ENCODE measurements at places on chromosomes 2 and 18. TPM values are rescaled to one million over a fixed set of nuclear protein-coding genes. Genes with fewer than 3 reads are reported as not detected.

Gene VSNL1
- not detected for total RNA-seq

Gene MAP3K19
- total RNA-seq: not detected

Gene DTNA
- 11.6 TPM for total RNA-seq

Gene CYP26B1
- total RNA-seq: 3.9 TPM

DNA sequence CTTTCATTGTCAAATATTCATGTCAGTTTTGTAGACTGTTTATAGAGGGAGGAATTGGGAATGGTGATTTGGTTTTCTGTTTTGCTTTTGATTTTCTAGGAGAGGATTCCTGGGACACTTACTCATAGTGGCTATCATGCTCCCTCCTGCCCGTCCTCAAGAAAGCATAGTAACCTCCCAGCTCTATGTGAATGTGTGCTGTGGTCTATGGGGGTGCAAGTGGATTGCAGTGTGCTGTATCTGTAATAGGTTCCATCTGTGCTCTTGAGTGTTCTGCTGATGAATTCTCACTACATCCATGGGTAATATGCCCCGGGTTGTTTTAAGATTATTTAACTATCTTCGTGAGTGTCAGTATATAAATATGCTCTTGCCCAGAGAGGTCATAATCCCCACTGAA, 811.3 kb downstream of the CNTNAP5 start:
- no peak for DNase-seq

- DNase-seq: no peak
Measured at GRCh38 chr18:9811978-9812377, 73.8 kb upstream of the TXNDC2 start.

DNA sequence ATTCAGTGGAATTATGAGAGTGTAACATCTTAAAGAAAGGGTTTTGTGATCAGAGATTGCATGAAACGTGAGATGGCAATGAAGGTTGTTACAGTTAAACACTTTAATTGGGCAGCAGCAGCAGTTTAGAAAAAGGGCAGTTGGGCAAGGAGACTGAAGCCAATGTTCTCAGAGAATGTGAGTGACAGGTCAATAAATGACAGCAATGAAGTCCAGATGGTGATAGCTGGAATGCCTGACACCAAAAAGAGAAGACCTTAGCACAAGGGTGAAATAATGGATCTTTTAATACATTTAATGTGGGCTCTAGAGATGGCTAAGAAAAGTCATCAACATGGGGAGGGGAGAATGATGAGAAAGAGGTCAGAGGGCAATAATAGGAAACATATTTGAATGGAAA, 89.4 kb upstream of the CDH7 start:
- no peak for DNase-seq

- DNase-seq: no peak
Measured at GRCh38 chr2:5409898-5410381, 282.2 kb upstream of the SOX11 start.
